ENCODE measurements at places on chromosomes 7 and 10. TPM values are rescaled to one million over a fixed set of nuclear protein-coding genes. Genes with fewer than 3 reads are reported as not detected.

- peaks cover 11% of the 10 kb centered on the region for H3K4me1 ChIP-seq
- peak overlapping the region; percentile 86 for H3K27ac ChIP-seq
- H3K36me3 ChIP-seq: no peaks in the 10 kb centered on the region
- peak overlapping the region; percentile 81 for H3K4me3 ChIP-seq
- DNase-seq: no peak
- H3K27me3 ChIP-seq: no peaks in the 10 kb centered on the region
Observed at GRCh38 chr7:90345595-90346335, 751 bp upstream of the GTPBP10 start.

AGMO gene
- not detected for total RNA-seq

DNA sequence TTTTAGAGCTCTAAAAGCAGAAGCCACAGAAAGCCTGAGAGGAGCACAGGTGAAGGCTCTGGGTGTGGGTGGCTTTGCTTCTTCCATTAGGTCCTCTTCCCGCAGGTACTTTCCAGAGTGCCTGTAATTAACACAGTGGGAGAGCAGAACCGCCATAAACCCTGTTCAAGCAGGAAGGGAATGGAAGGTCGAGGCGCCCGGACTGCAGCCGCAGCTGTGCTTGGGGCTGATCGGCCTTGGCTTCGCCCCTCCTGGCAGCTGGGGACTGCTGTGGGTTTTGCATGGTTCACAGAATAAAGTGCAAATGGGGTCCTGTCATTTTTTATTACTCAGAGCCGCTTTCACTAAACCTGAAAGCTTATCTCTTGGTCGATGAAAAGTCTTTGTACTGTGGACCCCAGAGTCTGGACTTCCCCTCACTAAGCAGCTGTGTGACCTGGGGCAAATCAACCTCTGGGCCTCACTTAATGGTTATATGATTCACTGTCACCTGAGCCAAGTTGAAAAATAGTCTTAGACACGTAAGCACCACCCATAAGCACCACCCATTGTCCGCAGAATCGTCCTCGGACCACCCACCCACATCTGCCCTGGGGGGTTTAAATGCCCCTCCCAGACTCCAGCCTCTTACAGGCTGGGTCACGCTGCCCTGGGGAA lies 100.9 kb downstream of the XRCC2 start:
- H3K4me3 ChIP-seq: no peak overlapping the region
- DNase-seq: no peak
- no peaks in the 10 kb centered on the region for H3K36me3 ChIP-seq
- no peaks in the 10 kb centered on the region for H3K4me1 ChIP-seq

- peaks cover 6% of the 10 kb centered on the region for H3K4me1 ChIP-seq
- H3K36me3 ChIP-seq: peaks cover 28% of the 10 kb centered on the region
- no peak for DNase-seq
Observed at GRCh38 chr10:114499630-114500190, 95.4 kb upstream of the AFAP1L2 start.

- H3K27ac ChIP-seq: no peak overlapping the region
- H3K36me3 ChIP-seq: no peaks in the 10 kb centered on the region
- DNase-seq: no peak
- no peak overlapping the region for H3K4me3 ChIP-seq
- no peaks in the 10 kb centered on the region for H3K4me1 ChIP-seq
Observed at GRCh38 chr7:93171606-93172226, 23.5 kb upstream of the SAMD9L start.

DNA sequence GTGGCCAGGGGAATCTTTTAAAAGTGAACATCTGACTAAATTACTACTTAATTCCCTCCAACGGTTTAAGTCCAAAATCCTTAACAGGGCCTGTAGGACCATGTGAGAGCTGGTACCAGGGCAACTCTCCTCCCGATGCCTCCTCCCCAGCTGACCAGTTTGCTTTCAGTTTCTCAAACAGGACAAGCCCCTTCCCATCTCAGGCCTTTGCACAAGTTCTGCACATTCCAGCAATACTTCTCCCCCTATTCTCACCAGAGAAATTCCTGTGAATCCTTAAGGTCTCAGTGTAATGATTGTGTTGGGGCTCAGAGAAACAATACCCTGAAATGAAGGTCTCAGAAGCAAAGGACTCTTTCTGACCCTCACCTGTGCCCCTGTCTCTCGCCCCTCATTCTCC lies 8.0 kb upstream of the CALHM1 start:
- DNase-seq: no peak
- H3K36me3 ChIP-seq: no peaks in the 10 kb centered on the region
- peaks cover 5% of the 10 kb centered on the region for H3K4me1 ChIP-seq
- H3K4me3 ChIP-seq: no peak overlapping the region

- DNase-seq: no peak
- H3K4me1 ChIP-seq: no peaks in the 10 kb centered on the region
- H3K36me3 ChIP-seq: no peaks in the 10 kb centered on the region
- no peak overlapping the region for H3K4me3 ChIP-seq
- no peaks in the 10 kb centered on the region for H3K27me3 ChIP-seq
- no peak overlapping the region for H3K27ac ChIP-seq
Observed at GRCh38 chr10:116567335-116567734, 21.6 kb downstream of the PNLIP start.

SPDYE1 gene
- not detected for total RNA-seq

- no peak overlapping the region for H3K4me3 ChIP-seq
- DNase-seq: no peak
- no peaks in the 10 kb centered on the region for H3K36me3 ChIP-seq
- no peak overlapping the region for H3K27ac ChIP-seq
- no peaks in the 10 kb centered on the region for H3K4me1 ChIP-seq
Observed at GRCh38 chr7:148264933-148265557, 325.5 kb upstream of the C7orf33 start.

GRCh38 chr7:155972651-155973390 lies 160.6 kb upstream of the SHH start:
- H3K4me3 ChIP-seq: no peak overlapping the region
- no peak overlapping the region for H3K27ac ChIP-seq
- no peak for DNase-seq

DNA sequence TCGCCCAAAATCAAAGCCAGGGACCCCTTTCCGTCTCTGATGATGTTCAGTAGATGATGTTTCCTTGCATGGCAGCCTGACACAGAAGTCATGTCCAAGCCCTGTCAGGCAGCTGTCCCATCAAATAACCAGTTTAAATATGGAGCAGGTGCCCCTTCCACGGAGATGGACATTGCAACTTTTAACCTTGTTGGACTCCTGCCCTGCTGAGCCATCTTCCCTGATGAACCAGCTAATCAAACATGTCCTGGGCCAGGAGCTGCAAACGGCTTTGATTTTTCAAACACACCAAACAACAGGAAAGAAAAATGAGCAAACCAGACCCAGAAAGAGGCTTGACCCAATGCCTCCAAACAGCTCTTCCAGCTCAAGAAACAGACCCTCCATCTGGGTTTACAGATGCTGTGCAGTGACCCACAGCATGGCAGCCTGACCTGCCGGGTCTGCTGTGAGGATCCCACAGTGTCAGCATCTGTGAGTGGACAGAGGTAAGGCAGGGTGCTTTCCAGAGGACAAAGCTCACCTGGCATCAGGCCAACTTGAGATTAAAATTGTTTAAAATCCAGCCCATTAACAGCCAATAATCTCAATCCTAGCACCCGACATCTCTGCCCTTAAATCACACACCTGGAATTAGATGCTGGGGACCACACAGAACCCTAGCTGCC lies 372.6 kb downstream of the GRID1 start:
- no peaks in the 10 kb centered on the region for H3K27me3 ChIP-seq
- H3K27ac ChIP-seq: no peak overlapping the region
- no peaks in the 10 kb centered on the region for H3K36me3 ChIP-seq
- no peak overlapping the region for H3K4me3 ChIP-seq
- H3K4me1 ChIP-seq: no peaks in the 10 kb centered on the region
- no peak for DNase-seq

UBN2 gene
- total RNA-seq: 9.1 TPM

VPS37D gene
- total RNA-seq: not detected

ANXA8L1 gene
- 247 TPM for total RNA-seq

TAC1 gene
- total RNA-seq: not detected

- no peaks in the 10 kb centered on the region for H3K36me3 ChIP-seq
- H3K27me3 ChIP-seq: no peaks in the 10 kb centered on the region
- H3K27ac ChIP-seq: no peak overlapping the region
- no peak for DNase-seq
- no peaks in the 10 kb centered on the region for H3K4me1 ChIP-seq
Observed at GRCh38 chr7:112580717-112581435, 100.1 kb downstream of the LSMEM1 start.

DNA sequence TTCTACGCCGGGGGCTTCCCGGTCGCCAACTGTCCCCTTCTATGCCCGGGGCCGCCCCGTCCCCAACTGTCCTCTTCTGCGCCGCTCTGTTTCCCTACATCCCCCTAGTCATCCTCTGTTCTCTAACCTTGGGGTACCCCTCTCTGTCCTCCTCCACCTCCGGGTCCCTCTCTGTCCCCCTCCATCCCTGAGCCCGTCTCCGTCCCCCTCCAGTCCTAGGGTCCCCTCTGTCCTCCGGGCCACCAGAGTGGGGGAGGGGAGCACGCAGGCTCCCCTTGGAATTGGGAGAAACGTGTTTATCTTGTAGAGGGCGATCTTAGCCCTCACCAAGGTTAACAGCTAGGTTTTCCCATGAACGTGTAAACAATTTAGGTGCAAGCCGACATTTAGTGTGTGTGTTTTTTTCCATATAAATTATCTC lies 852 bp upstream of the KLF6 start:
- peaks cover 13% of the 10 kb centered on the region for H3K36me3 ChIP-seq
- peaks cover 8% of the 10 kb centered on the region for H3K4me1 ChIP-seq
- no peak for DNase-seq
- H3K27ac ChIP-seq: peak overlapping the region; percentile 100

DCLRE1A gene
- 5.6 TPM for total RNA-seq

DNA sequence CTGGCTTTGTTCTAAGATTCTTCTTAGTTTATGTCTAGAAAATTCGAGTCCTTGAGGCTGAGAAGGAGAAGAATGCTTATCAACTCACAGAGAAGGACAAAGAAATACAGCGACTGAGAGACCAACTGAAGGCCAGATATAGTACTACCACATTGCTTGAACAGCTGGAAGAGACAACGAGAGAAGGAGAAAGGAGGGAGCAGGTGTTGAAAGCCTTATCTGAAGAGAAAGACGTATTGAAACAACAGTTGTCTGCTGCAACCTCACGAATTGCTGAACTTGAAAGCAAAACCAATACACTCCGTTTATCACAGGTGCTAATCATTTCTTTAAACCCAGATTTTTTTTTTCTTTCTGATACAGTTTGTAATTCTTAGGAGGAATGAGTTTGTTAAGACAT lies 6.7 kb downstream of the CEP55 start:
- H3K27ac ChIP-seq: no peak overlapping the region
- H3K4me3 ChIP-seq: no peak overlapping the region
- H3K36me3 ChIP-seq: no peaks in the 10 kb centered on the region
- no peak for DNase-seq
- H3K27me3 ChIP-seq: no peaks in the 10 kb centered on the region

- H3K27ac ChIP-seq: no peak overlapping the region
- H3K36me3 ChIP-seq: no peaks in the 10 kb centered on the region
- no peak for DNase-seq
- H3K4me3 ChIP-seq: no peak overlapping the region
- no peaks in the 10 kb centered on the region for H3K4me1 ChIP-seq
Observed at GRCh38 chr7:7017707-7018280, 164.6 kb upstream of the C1GALT1 start.

PDE6C gene
- not detected for total RNA-seq

AEBP1 gene
- 7.7 TPM for total RNA-seq

- H3K4me1 ChIP-seq: no peaks in the 10 kb centered on the region
- H3K4me3 ChIP-seq: no peak overlapping the region
- H3K36me3 ChIP-seq: no peaks in the 10 kb centered on the region
- no peaks in the 10 kb centered on the region for H3K27me3 ChIP-seq
- no peak for DNase-seq
Observed at GRCh38 chr7:63080406-63080805, 918.2 kb upstream of the ZNF722 start.

DNA sequence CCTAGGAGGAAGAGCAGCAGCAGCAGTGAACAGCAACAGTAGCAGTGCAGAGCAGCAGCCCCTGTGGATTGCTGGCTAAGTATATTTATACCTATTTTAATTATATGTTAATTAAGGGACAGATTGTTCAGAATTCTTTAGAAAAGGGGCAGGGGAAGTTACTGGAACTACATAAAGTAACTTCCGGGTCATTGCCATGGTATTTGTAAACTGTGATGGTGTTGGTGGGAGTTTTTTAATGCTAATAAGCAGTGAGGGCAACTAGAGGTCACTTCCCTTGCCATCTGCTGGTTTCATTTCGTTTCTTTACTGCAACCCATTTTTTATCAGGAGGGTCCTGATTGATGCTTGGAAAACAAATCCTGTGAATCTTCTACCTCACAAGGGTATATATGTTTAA lies 229.8 kb upstream of the PODXL start:
- no peaks in the 10 kb centered on the region for H3K4me1 ChIP-seq
- H3K27ac ChIP-seq: no peak overlapping the region
- H3K27me3 ChIP-seq: no peaks in the 10 kb centered on the region
- H3K4me3 ChIP-seq: no peak overlapping the region

DNA sequence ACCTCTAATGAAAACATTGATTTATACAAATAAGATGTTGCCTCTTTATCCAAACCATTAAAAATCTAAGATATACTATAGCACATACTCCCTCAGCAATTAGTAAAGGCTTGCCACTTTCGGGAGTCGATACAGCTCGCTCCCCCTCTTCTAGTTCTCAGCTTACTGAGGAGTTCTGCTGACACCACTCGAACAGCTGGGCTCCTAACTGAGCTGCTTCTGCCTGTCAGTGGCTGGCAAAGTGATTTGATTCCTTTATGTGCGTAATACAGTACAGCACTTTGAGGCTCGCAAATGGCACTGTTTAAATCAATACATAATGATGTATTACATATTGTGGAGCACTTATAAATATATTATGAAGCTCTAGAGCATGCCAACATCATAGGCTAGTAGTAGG lies 241.8 kb downstream of the CREB5 start:
- no peaks in the 10 kb centered on the region for H3K27me3 ChIP-seq
- no peak overlapping the region for H3K27ac ChIP-seq
- H3K4me3 ChIP-seq: no peak overlapping the region
- DNase-seq: no peak
- no peaks in the 10 kb centered on the region for H3K36me3 ChIP-seq

PNLIPRP2 gene
- not detected for total RNA-seq

DNA sequence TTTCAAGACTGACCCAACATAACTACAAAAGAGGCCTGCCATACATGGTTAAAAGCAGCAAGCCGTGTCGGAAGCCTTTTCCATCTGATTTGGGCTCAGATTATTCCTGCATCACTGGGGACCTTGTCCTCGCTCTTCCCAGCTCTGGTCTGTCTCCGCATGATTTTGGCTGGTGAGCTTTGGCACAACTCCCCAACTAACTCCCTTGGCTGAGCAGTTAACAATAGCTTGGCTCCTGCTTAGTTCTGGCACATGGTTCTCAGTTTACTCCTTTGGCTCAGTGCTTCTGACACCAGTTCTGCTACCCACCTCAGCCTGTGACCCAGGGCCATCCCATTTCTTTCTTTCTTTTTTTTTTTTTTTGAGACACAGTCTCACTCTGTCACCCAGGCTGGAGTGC lies 17.0 kb downstream of the AGK start:
- H3K36me3 ChIP-seq: no peaks in the 10 kb centered on the region
- no peaks in the 10 kb centered on the region for H3K27me3 ChIP-seq
- H3K4me3 ChIP-seq: no peak overlapping the region
- H3K27ac ChIP-seq: no peak overlapping the region
- H3K4me1 ChIP-seq: no peaks in the 10 kb centered on the region

GRCh38 chr10:93070378-93071176 lies 3.1 kb upstream of the CYP26A1 start:
- H3K27me3 ChIP-seq: peaks cover 58% of the 10 kb centered on the region
- H3K27ac ChIP-seq: no peak overlapping the region
- DNase-seq: no peak
- no peaks in the 10 kb centered on the region for H3K36me3 ChIP-seq
- peaks cover 68% of the 10 kb centered on the region for H3K4me1 ChIP-seq

All from esophagus squamous epithelium (tissue), 5 donors.